Activated T-helper 1 cell treated with anti-CD3 and anti-CD28 coated beads, Interleukin-2, amount 50 U/mL, for 16 hours (primary cell): ENCODE measurements at places on chromosomes 12 and 14.

DNA sequence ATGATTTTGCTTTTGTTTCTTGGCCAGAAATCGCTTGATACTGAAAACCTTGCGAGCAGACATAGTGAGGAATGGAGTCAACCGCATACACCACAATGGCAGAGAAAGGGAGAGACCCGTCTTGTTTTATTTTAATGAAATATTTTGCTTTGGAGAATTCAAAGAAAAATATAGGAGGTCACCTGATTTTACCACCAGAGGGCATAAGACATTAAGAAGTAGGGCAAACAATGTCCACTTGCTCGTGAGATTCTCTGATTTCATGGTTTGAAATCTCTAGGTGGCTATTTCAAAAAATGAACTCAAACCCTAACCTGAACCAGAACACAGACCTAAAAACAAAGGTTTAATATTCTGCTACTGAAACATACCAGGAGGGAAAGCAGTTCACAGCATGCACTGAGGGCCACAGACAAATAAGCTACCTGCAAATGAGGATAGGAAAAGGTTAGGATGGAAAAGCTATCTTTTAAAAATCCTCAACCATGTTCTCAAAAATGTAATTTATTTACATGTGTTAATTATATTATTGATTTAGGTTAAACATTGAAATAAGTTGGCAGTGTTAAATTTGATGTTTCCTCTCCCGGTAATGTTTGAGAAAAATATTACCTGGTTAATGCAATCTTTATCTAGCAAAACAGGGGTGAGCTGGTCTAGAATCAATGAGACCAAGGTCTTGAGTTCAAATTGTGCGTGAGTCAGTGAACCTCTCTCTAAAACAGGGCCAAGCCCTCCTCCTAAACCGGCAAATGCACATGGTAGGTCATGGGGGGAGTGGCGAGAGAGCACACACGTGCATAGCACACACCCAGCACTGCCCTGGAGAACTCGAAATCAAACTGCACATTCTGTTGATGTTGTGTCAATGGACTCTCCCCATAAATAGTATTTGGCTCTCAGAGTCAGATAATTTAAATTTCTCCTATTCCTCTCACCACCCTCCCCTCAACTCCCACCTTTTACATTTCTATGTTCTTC is 12.5 kb downstream of the IFNG-AS1 start:
- no peak for DNase-seq

GRCh38 chr14:69913686-69914085 is 34.5 kb downstream of the SMOC1 start:
- no peak for DNase-seq

GRCh38 chr14:97844042-97844441 is 1046.9 kb downstream of the VRK1 start:
- no peak for DNase-seq

DNA sequence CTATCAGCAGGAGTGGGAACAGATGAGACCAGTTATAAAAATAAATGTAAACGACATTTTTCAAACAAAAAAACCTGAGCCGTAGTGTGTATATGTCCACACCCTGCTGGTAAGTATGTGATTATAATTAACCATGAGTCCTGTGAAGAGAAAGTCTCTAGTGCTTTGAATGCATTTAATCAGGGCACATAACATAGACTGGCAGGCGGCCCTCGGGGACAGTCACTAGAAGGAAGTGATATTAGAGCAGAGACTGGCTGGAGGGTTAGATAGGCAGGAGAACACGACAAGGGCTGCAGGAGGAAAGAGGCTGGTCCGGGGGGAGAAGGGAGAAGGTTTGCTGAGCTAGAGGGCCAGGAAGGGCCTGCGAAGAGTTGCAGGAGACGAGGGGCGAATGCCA is 23.8 kb upstream of the ELK3 start:
- no peak for DNase-seq

GRCh38 chr12:109228664-109229063 is 80.4 kb downstream of the FOXN4 start:
- no peak for DNase-seq

DNA sequence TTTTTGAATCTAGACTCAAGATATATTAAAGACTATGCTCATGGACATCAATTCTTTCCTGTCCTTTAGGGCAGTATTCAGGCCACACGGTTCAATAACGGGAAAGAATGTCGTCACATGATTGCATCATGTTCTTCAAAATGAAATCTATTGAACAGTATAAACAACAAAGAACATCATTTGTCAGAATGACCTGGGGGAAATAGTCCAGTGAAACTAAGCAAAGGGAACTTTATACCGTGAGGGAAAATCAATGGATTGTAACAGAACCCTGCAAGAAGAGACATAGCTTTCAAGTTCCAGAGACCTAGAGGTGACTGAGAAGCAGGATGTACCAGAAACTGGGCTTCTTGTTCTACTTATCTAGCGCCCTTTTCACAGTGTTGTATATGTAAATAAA is 32.7 kb downstream of the FLRT2 start:
- DNase-seq, result no peak

DNA sequence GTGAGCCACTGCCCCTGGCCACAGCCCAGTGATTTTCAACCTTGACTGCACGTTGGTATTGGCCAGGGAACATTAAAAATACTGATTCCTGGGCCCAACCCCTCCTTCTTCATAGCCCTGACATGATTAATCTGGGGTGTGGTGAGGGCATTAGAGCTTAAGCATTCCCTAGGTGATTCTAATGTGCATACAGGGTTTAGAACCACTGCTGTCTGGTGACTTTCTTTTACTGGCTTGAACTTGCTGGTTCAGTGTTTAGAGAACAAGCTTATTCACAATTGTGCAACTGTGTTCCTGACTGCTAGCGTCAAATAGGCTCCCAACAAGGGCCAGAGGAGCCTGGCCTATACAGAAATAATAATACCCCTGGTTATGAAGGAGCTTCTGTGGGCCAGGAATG is 488.8 kb upstream of the CCDC196 start:
- no peak for DNase-seq

DNA sequence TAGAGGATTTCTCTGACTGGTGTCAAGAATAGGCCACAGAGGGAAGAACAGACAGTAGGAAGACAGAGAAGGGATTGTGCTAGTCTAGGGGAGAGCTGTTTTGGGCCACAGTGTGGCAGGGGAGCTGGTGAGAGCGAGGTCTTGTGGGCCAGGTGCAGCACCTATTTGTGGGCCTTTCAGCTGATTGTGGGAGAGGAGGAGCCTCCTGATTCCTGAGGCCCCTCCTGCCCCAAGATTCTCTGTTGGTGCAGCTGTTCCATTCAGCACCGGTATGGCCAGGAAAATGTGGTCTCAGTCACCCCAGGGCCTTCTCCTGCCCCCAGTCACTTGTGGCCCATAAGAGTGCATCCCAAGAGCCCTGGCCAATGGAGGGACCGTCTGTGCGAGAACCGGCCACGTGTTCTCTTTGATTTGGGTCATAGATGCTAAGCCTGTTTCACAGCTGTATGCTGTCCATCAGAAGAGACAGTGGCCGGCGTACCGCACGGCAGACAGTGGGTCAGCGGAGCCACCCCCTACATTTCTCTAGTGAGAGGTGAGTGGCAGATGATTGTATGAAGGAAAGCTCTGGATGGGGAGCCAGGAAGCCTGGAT is 27.7 kb downstream of the TPCN1 start:
- DNase-seq, result no peak

DNA sequence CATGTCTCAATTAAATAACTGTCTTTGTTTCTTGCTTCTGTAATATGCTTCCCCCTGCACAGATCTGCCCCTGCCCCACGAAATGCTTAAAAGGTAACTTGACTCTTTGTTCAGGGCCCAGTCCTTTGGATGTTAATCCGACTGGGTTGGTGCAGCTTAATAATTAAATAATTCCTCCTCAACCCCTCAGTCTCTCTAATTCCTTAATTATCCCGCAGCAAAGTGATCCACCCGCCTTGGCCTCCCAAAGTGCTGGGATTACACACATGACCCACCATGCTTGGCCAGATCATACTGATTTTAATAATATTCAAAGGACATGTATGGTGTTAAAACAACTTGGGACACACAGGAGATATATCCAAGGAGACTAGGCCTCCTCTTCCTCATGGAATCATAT is 18.2 kb upstream of the ANAPC7 start:
- no peak for DNase-seq

DNA sequence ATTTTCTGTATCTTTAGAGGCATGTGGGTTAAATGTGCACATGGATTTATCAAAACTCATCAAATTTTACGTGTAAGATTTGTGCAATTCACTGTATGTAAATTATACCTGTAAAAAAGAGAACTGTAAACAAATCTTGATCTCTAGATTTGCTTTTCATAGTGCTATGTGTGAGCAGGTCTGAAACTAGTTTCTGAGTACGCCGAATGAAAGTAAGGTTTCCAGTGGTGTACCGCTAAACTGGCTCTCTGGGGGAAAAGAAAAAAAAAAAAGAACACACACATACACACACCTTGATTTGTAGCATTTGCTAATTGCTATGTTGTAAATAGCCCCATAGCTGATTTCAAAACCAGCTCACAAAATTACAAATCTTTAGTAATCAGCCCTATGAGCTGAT is 8.6 kb upstream of the SLC41A2 start:
- DNase-seq, result no peak

DNA sequence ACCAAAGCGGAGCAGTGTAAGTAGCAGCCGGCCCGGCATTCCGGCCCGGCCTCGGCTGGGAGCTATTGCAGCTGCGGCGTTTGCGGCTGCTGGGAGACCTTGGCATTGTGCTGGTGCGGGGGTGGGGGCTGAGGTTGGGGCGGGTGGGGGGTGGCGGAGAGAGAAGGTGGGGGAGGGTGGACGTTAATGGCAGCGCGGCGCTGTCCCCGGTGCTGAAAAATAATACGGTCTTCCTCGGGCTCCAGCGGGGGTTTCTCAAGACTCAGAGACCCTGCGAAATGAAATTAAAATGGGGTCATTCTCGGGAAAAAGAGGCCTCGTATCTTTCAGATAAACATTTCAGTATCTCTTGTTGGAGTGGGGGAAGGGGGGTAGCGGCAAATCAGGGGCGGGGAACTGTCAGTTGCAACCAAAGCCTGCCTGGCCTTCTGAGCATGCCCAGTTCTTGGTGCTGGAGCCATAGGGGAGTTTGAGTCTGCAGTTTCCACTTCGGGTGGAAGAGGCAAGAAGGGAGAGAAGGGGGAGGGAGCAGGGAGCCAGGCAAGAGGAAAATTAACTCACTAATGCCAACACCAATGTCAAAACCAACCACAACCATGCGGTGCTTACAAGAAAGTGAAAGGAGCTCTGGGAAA is 414 bp downstream of the UNC79 start:
- no peak for DNase-seq

DNA sequence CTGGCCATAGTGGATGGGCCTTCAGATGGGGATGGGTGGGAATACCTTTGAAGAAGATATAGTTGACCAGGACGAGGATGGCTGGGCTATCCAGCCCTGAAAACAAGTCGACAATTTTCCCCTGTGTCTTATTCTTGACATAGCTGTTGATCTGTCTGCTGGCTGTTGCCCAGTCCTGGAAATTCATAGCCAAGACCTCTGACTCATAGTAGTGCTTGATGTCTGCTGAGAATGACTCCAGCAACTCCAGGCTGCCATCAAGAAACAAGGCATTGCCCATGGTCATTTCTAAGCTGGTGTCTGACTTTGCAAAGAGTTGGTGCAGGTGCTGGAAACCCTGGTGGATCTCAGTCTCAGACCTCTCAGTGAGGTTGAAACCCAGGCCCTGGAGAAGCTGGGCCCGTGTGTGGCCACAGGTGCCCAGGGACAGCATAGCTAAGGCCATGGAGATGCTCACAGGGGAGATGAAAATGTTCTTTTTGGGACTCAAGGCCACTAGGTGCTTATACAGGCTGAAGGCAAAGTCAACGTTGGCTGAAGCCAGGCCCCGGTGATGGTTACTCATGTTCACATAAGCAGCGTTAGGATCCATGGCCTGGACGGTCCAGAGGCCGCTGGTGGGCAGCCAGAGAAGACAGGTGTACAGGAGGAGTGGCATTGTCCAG is 9.0 kb downstream of the SERPINA6 start:
- no peak for DNase-seq

DNA sequence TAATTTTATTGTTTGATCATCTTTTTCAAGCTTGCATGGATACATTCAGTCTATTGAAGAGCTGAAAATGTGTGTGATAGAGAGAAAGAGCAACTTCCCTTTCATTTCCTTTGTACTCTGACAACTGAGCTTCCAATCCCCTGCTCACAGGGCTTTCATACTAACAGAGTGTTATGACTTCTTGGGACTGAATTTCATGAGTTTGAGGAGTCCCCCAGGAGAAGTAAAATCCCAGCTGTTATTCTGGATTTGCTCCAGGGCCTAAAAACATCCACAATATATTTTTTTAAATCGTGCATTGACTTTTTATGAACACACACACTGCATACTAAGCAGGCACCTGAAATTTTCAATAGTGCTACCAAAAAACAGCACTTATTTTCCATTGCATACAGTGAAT is 195.8 kb upstream of the CAND1 start:
- no peak for DNase-seq

- DNase-seq, result no peak
Measured at GRCh38 chr14:84409435-84409834, 1120.5 kb upstream of the FLRT2 start.

GRCh38 chr12:50986966-50987737 is 34.8 kb downstream of the HIGD1C start:
- no peak for DNase-seq

DNA sequence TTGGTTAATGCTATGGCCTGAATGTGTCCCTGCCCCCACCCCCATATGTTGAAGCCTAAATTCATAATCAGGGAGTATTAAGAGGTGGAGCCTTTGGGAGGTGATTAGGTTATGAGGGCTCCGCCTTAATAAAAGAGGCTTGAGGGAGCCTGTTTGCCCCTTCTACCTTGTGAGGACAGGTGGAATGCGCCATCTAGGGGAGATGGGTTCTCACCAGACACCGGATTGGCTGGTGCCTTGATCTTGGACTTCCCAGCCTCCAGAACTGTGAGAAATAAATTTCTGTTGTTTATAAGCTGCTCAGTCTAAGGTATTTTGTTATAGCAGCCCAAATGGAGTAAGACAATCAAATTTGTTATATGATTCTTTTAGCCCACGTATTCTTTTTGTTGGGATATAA is 148.3 kb downstream of the PTCSC3 start:
- DNase-seq, result no peak

DNA sequence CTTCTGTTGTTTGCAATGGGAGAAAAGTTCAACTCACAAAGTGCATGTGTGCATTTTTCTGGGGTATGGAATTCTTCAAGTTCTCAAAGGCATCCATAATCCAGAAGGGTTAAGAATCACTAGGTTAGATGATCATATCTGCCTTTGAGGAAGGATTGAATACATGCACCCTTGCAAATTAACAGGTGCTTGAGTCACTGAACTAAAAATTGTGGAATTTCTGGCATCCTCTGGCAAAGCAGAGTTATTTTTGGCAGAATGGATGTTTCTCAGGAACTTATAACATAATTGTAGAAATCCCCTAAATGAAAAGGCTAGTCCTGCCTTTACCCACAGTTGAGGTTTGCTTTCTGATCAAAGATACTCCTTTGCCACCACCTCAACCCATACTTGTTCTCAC is 136.5 kb upstream of the DYRK2 start:
- DNase-seq, result no peak
